ENCODE measurements at places on chromosomes 11 and 22.

GRCh38 chr11:8834379-8834778 lies 76.6 kb upstream of the AKIP1 start:
- DNase-seq, result no peak

GRCh38 chr11:125935618-125936199 lies 10.1 kb upstream of the VSIG10L2 start:
- no peak for DNase-seq

DNA sequence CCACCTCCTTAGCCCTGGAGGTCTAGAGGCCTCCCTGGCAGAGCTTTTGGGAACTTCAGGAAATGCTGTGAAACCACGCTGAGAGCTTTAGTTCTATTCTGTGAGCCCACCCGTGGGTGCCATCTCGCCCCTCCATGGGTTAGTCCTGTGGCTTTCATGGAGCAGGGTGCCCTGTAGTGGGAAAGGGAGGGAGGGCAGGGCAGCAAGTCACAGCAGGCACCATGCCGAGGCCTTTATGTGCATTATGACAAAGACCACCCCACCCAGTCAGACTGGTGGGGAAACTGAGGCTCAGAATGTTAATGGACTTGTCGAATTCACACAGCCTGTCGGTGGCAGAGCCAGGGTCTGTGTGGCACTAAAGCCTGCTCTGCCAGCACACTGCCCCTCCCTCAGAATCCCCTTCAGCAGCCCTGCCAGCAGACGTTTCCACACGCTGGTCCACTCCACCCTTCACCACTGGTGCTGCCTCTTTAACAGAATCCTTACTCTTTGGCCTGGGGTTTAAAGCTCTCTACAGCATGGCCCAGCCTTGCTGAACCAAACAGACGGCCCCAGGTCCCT lies 13.4 kb downstream of the TMPRSS13 start:
- no peak for DNase-seq

GRCh38 chr11:91731051-91731450 lies 493.6 kb upstream of the FAT3 start:
- no peak for DNase-seq

Data from stimulated activated naive CD8-positive, alpha-beta T cell treated with anti-CD3 and anti-CD28 coated beads, Interleukin-15, amount 100 ng/mL, for 72 hours (primary cell).